Stimulated activated CD8-positive, alpha-beta memory T cell treated with anti-CD3 and anti-CD28 coated beads, Interleukin-2, amount 100 ng/mL, for 48 hours (primary cell): ENCODE measurements at places on chromosomes 2 and 18.

DNA sequence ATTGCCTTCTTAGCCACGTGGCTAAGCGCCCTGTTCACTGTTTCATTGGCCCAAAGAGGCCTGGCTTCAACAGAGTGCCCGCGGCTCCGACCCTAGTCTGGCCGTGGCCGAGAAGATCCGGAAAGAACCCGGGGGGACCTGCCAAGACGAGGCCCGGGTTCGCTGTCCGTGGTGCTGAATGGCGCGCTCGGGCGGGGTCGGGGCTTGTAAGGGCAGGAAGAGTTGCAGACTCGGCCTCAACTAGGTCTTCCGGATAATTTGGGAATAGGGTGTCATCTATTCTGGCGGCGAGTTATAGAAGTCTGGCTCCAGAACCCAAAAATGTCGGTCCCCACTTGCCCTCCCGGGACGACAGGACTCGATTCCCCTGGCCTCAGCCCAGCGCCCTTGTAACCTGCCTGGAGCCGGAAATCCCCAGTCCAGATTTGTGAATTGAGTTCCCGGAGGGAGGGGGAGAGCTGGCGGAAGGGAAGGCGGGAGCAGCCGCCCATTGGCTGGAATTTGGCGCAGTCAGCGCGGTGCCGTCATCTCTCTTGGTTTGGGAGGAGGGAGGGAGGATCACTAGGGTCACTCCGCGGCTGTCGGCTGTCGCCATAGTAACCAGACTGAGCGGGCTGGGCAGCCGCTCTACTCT is 3.5 kb downstream of the CDK5R2 start:
- DNase-seq, result peak; percentile 43

- no peak for DNase-seq
Measured at GRCh38 chr2:8082840-8083239, 599.0 kb upstream of the ID2 start.

GRCh38 chr2:135875491-135876065 is 665 bp downstream of the MCM6 start:
- peak; percentile 71 for DNase-seq

DNA sequence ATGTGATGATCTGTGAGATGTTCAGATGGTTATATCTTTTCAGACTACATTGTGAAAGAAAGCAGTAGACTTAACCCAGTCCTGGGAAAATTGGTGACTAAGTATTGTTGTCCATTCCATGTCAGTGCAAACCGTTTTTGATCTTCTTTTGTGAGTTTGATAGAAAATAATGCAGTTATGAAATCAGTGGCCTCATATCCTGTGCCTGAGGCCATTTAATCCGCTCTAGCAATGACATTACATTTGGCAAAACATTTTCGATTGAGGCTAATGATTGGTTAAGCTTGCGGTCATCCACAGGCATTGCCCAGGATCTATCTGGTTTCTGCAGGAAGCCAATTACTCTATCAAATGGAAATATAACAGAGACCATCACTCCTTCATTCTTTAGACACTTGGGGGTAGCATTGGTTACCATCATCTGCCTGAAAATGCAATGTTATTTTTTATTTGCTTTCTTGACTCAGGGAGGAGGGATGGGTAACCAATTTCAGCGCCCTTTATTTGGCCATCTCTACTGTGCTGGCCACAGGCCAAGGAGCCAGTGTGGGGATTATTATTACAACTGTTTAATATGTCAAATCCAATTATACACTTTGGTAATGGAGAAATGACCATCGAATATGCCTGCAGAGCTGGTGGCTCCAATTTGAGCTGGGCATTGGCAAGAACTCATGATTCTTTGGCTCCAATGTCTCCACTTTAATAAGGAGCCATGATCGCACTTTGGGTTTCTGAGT is 33.6 kb downstream of the TRIB2 start:
- DNase-seq, result no peak

DNA sequence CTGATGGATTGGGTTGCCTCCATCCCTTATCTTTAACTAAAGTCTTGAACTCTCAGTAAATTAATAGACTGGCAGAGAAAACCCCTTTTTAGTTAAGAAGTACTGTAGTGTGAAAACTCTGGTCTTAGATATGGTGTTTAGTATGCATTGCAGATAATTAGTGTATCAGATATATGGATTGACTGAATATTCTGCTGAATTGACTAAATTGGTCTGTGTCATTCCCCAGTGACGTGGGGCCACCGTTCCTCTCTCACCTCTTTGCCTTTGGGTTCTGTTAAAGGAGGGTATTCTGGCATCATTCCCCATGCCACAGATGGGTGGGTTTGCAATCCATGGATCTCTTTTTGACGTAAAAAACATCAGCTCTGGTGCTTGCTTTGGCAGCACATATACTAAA is 67.1 kb upstream of the XPO1 start:
- DNase-seq, result no peak

DNA sequence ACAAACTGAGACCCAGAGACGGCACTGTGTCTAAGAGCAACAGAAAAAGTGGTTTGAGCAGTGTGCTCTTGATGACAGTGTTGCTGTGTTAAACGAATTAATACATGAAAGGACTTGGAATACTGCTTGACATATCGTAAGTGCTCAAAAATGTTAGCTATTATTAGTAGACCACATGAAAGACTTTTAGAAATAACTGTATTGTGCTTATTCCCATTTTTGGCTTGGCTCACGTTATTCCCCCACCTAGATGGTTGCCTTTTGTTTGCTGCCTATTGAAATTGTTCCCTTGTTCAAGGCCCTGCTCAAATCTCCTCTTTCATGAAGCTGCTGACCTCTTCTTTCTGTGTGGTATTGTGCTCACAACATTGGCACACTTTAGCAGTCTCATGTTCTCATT is 27.8 kb upstream of the C2orf74 start:
- DNase-seq, result no peak

- DNase-seq, result no peak
Measured at GRCh38 chr2:101828673-101829334, 131.3 kb downstream of the MAP4K4 start.

- DNase-seq, result no peak
Measured at GRCh38 chr18:24333084-24333483, 64.5 kb downstream of the OSBPL1A start.

DNA sequence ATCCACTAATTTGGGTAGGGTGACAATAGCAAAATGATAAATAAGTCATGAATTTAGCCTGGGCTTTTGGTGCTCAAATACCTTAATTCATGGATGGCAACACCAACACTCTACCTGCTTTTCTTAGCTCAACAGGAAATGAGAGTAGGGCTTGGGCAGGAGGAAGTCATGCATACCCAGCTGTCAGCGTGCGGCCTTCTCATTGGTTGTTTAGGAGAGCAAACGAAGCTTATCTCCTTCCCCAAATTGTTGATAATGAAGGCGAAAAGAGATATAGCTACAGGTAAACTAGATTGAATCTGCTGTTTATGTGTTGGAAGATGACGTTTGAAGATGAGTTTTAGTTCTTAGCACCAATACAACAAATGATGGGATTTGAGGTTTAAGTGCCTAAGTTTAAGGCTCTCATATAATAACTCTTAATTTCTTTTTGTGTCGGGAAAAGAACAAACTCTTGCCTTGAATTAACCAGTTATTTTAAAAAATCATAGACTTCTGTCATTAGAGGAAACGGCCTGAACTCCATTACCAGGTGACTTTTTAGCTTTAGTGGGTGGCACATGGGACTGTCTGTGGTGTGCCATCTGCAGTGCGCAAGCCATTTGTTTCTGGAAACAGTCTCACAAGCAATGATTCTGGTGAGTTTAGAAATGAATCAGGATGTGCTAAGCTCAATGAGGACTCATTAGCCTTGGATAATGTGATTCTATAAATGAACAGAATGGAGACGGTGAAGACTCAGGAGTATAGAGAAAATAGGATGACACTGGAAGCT is 19.8 kb downstream of the MAP4K4 start:
- DNase-seq, result no peak

DNA sequence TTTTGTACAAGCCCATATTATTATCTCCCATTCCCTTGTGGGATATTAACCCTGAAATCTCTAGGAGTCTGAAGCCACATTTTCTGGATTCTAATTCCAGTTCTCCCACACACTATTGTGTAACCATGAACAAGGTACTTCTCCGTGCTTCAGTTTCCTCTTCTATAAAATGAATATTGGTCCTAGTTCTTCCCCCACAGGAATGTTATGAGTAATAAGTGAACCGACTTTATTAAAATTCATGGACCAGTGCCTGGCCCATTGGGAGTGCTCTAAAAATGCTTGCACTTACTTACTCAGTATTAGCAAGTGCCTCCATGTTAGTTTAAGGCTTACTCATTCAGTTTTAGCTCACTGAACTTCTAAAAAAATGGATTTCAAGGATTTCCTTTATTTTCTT is 1.4 kb upstream of the ACMSD start:
- DNase-seq, result no peak

- no peak for DNase-seq
Measured at GRCh38 chr2:173150963-173151362, 75.3 kb downstream of the MAP3K20 start.

- no peak for DNase-seq
Measured at GRCh38 chr18:46469186-46469915, 187.7 kb downstream of the LOXHD1 start.

DNA sequence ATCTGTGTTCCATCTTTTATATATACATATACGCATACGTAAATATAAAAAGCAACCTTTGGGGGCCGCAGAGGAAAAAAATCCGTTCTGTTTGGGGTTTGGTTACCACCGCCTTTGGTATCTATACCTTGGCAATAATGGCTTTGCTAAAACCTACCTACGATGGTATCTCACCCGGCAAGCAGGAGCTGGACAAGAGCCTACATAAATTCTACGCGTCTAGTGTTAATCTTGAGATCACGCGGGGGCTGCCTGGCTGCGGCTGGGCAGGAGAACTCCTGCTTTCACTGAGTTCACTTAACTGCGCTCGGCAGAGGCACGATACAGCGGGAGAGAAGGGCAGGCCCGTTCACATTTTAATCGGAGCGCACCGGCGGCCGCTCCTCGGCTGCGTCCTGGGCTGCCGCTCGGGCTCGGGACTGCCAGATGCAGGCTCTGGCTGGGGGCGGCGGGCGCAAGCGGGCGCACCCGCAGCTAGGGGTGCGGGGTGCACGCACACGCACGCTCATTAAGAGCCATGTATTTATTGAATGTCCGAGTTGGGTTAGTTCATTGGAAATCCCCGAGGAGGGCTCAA is 1.7 kb upstream of the POU3F3 start:
- DNase-seq, result no peak

DNA sequence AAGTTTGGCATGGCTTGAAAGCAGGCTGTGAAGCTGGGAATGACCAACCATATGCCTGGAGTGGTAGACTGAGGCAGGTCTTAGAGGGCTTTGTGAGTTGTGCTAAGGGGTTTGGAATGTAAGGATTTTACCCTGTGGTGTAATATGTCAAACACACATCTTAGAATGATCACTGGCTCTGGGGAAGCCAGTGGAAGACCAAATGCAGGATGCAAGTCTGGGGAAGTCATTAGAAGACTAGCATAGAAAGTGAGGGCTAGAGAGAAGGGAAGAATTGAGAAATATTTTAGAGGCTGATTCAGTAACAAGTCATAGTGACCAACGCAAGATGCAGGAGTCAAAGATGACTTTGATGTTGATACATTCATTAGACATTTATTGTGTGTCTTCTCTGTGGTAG is 3.5 kb upstream of the FHOD3 start:
- DNase-seq, result no peak

GRCh38 chr2:227819398-227819697 is 5.7 kb downstream of the CCL20 start:
- no peak for DNase-seq

DNA sequence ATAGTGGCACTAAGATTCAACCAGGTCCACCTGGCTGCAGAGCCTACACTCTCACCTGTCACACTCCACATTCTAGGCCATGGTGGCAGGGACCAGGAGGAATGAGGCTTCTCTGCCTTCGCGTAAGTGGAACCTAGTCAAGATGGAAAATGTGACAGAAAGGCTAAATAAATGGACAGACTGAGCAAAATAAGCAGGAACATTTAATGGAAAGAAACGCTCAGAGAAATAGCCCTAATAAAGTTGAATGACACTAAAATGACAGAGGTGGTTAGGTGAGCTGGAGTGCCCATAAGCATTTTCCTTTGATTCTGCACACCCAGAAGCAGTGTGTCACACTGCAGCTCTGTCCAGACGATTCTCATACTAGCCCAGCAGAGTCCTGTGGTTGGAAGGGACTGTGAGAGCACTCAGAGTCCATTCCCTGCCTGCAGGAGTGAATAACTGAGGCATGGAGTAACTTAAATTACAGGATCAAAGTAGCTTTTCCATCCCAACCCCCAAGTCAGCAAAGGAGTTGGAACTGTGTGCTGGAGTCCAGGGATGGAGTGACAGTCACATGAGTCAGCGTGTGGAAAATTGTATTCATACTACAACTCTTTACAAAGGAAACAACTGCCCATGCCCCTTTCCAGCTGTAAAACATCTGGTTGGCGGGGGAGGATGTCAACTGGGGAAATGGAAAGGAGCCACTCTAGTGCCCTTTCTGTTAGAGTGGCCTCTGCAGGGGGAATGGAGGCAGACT is 105.4 kb upstream of the LGALSL start:
- no peak for DNase-seq

- DNase-seq, result no peak
Measured at GRCh38 chr2:136059036-136059472, 58.9 kb downstream of the CXCR4 start.

DNA sequence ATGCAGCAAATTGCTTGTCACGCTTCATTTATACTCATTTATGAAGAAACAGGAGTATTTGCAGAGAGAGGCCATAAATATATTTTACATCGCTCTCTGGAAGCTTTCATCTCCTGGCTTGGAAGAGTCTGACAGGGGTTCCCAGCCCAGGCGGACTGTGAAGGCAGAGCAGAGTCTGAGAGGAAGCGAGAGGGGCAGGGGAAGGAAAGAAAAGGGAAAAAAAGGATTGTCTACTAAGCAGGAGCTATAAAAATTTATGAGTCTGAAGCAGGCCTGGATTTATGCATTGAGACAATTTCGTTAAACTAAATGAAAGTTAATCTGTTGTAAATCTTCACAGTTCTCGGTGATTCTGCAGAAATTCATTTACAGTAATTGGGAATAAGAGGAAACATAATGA is 143.9 kb upstream of the GYPC start:
- DNase-seq, result no peak

DNA sequence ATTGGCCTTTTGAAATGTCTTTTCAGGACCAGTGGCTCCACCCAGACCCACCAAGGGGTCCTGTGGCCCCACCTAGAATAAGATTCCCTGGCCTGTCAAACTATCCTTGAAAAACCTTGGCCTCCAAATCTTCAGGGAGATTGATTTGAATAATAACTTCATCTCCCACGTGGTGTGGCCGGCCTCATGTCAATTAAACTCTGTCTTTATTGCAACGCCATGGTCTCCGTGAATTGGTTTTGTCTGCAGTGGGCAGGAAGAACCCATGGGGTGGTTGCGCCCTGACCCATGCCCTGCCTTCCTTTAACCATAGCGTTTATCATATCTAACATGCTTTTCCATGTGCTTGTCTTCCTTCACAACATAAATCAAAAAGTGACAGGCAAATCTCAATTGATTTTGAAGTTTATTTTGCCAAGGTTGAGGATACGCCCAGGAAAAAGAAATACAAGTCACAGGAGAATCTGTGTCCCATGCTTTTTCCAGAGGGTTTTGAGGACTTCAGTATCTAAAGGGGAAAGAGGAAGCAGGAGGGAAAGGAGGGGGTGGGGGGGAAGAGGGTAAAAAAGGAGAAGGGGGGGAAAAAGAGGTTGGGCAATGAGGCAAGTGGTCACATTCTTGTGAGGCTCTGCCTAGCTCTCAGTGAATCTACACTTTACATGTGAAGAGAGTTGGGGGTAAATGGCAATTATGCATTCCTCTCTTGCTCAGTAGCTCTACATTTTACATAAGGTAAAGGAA is 66.5 kb upstream of the CABLES1 start:
- DNase-seq, result no peak

GRCh38 chr2:133886735-133887675 is 318.7 kb upstream of the NCKAP5 start:
- peak; percentile 24 for DNase-seq
